Hippocampal formation (tissue), 2 donors: ENCODE measurements at places on chromosomes 1 and 21.

DNA sequence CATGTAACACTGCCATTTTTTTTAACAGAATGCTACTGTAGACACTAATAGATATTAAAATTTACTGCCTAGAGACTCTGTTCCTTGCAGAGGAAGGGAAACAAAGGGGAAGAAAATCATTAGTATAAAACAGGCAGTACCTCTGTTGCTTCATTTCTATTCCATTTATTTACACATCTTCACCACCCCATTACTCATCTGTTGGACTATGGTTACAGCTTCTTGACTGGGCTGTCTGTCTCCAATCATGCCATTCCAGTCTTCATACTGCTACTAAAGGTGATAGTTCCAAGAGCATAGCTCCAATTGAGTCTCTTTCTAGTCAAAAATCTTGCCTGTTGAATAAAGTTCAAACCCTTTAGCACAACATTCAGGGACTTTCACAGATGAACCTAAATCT, 22.2 kb upstream of the GPR25 start:
- no peak for DNase-seq

- no peak for DNase-seq
Observed at GRCh38 chr1:26618561-26618960, 77.3 kb upstream of the ARID1A start.

DNA sequence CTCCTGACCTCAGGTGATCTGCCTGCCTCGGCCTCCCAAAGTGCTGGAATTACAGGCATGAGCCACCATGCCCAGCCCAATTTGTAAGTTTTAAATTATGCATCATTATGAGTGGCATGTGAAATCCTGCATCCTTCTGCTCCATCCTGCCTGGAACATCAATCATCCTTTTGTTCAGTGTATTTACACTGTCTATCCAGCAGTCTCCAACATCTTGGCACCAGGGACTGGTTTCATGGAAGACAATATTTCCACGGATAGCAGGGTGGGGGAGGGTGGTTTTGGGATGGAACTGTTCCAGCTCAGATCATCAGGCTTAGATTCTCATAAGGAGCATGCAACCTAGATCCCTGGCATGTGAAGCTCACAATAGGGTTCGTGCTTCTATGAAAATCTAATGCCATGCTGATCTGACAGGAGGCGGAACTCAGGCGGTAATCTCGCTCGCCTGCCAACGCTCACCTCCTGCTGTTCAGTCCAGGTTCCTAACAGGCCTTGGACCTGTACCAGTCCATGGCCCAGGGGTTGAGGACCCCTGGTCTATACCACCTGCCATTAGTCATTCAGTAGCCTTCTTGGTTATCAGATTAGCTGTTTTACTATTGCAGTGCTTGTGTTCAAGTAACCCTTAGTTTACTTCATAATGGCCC, 22.2 kb upstream of the TCEA3 start:
- DNase-seq, result no peak

GRCh38 chr1:246761396-246761795, 37.2 kb downstream of the SCCPDH start:
- DNase-seq, result no peak
